ENCODE measurements at places on chromosomes 11 and 22. TPM values are rescaled to one million over a fixed set of nuclear protein-coding genes. Genes with fewer than 3 reads are reported as not detected.

The KIRREL3 gene
- 11.7 TPM for polyA plus RNA-seq

The FSHB gene
- polyA plus RNA-seq = not detected

The MMP13 gene
- not detected for polyA plus RNA-seq

DNA sequence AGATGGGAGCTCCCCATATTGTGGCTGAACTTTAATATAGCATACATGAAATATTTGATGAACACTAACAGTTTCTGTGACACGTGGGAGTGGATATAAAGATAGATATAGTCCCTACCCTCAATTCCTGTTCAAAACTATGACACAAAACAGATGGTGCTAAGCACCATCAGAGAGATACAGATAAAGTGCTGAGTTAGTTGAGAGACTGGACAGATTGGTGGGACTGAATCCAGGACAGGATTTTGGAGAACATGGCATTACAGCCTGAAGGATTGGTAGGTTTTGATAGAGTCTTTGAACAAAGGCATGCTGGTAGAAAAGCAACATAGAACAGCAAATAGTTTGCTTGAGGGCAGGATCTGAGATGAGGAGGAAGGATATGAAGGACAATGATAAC is 215.1 kb upstream of the SORL1-AS1 start:
- DNase-seq = no peak

- no peak for DNase-seq
Observed at GRCh38 chr11:126743628-126744027, 256.9 kb downstream of the KIRREL3 start.

GRCh38 chr11:12216041-12216451 is 105.7 kb downstream of the MICAL2 start:
- DNase-seq = no peak

- no peak for DNase-seq
Observed at GRCh38 chr11:115921986-115922385, 417.8 kb upstream of the CADM1 start.

GRCh38 chr22:40107244-40107643 is 70.5 kb upstream of the TNRC6B start:
- DNase-seq = no peak

DNA sequence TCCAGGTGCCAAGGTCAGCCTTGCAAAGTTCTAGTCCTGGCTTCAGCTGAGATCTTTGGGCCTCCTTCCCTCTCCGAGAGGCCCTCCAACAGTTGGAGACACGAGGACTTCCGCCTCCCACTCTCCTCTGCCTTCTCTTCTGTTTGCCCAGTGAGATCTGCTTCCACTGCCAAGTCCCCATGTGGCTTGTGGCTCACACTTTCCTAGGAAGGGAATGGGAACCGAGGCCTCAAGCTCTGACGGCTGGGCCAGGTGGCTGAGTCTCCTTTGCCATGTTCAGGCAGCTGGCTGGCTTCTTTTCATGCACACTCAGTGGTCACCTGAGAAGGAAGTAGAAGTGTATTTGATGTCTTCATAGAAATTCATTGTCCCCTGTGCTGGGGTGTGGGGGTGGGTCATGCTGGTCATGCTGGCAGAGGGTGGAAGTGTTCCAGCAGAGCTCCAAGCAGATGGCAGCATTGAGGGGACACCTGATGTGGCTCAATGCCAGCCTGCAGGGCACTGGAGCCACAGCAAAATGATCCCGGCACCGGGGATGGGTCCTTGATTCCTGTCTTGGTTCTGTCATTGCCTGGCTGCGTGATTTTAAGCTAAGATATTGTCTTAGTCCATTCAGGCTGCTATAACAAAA is 130.4 kb downstream of the ADAMTS15 start:
- no peak for DNase-seq
